ENCODE measurements at places on chromosomes 11 and 22. TPM values are rescaled to one million over a fixed set of nuclear protein-coding genes. Genes with fewer than 3 reads are reported as not detected.

The KRTAP5-1 gene
- total RNA-seq: not detected

The OOSP4B gene
- total RNA-seq: not detected

The ZC3H7B gene
- total RNA-seq: 38.8 TPM

The PITPNB gene
- 46.7 TPM for total RNA-seq

- DNase-seq: no peak
These were observed 518.4 kb downstream of the SOX6 start for GRCh38 chr11:15837901-15838489.

GRCh38 chr11:6943131-6943530 lies 16.9 kb downstream of the ZNF215 start:
- DNase-seq: no peak

GRCh38 chr22:29203488-29204454 lies 1.9 kb upstream of the EMID1 start:
- no peak for DNase-seq

- no peak for DNase-seq
These were observed 119.2 kb upstream of the TMEM45B start for GRCh38 chr11:129696309-129696989.

- no peak for DNase-seq
These were observed 14.0 kb downstream of the ADAMTS8 start for GRCh38 chr11:130414107-130415080.

DNA sequence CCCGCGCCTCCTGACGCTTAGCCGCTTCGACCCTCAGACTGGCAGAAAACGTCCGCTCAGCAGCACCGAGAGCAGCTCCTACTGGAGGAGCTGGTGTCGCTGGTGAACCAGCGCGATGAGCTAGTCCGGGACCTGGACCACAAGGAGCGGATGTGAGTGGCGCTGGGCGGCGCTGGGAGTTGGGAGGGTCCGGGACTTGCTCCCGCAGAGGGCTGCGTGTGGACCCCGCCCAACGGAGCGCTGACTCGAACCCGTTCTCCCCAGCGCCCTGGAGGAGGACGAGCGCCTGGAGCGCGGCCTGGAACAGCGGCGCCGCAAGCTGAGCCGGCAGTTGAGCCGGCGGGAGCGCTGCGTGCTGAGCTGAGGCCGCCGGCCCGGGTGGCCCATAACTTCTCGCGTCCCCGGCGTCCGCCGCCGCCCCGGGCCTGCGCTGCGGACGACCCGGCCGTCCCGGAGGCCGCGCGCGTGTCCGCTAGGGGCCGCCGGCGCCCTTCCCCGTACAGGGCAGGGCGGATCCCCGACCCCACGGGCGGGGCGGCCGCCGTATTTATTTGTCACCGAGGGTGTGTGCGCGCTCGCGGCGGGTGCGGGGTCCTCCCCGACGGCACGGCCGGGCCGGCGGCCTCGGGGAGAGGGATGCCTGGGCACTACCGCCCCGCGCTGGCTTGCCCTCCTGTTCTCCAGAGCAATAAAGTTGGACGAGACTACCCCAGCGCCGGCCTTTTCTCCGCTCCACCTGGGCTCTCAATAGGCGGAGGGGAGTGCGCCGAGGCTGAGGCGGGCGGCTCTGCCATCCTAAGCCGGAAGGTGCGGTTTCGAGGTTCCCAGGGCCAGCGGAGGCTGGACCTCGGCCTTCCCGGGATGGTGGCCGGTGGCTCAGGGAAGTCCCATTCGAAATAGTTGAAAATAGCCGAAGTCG lies 3.4 kb downstream of the KCNK7 start:
- peak; percentile 71 for DNase-seq

- DNase-seq: no peak
These were observed 229.3 kb downstream of the CASP12 start for GRCh38 chr11:104668797-104669463.

DNA sequence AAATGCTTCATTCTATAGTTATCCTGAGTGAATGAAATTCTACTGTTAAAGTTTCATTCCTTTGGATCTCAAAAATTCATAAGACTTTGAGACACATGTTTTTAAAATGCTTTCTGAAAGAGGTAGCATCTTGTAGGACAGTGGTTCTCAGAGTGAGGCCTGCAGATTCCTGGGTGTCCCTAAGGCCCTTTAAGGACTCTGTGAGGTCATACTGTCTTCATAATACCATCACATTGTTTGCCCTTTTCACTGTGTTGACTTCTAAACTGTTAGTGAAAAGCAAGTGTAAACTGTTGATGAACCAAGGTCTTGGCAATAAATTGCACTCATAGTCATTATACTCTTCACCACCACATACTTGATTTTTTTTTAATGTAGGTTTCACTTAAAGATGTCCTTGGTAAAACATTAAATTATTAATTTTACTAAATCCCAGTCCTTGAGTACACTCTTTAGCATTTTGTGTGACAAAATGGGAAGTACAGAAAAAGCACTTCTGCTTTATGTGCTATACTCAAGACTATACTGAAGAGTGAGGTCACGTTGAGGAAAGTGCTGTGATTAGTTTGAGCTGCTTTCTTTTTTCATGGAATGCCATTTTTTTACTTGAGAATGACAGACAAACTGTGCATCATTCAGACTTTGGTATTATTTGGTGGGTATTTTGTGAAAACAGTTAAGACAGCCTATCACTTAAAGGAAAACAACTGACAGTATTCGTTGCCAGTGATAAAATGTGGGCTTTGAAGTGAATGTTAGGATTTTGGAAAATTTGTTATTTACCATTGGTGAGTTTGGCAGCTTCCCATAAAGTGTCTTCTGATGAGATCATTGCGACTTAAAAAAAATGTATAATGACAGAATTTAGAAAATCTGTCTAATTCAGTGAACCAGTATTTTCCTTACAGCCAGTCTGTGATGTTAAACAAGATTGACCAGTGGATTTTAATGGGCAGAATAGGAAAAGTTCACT lies 61.1 kb downstream of the SPECC1L start:
- no peak for DNase-seq
